Activated B cell treated with CpG ODN at 0.5 μM for 24 hours (primary cell): ENCODE measurements at places on chromosomes 3 and 15.

DNA sequence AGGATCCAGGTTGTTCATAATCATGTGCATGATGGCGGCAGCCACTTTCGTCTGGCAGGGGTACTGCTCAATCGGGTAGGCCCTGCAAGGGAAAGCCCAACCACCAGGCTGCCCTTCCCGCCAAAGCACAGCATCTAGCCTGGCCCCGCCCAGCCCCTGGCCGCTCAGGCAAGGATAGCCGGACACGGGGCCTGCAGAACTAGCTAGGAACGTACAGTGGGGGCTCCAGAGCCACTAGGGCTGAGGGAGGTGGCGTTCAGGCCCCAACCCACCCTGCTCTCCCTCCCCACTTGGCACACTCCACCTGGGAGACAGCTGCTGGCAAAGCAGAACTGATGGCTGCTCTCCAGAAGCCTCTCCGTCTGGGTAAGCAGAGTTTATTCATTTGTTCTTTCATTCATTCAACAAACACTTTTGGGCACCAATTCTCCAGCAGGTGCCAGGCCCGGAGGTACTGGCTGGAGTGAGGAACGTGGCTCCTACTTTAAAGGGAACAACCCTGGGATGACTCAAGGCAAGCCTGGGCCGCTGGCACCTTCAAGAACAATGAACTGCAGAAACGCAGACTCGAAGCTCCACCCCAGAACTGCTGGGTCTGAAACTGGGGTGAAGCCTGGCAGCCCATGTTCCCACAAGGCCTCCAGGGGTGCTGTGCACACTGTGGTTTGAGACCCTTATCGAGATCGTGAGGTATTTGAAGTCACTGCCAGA lies 7.8 kb downstream of the UROC1 start:
- DNase-seq, result no peak

- DNase-seq, result no peak
Measured at GRCh38 chr15:78129751-78130287, 1.4 kb downstream of the CIB2 start.

DNA sequence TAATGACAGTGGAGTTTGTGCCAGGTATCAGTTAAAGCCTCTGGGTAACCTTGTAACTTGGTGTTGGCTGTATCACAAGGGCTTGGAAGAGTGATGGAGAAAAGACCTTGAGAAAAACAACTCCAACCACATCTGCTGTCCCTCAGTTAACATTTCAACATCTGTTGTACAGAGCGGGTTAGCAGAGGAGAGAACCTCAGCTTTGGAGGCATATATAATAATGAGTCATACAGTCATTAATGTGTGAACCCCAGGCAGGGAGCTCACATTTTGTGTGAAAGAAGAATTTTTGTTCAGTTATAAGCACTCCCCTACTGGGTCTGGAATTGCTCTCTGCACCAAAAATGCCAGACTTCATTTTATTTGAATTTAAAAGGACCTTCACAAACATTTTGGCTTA lies 439.5 kb downstream of the PDCD6IP start:
- no peak for DNase-seq

DNA sequence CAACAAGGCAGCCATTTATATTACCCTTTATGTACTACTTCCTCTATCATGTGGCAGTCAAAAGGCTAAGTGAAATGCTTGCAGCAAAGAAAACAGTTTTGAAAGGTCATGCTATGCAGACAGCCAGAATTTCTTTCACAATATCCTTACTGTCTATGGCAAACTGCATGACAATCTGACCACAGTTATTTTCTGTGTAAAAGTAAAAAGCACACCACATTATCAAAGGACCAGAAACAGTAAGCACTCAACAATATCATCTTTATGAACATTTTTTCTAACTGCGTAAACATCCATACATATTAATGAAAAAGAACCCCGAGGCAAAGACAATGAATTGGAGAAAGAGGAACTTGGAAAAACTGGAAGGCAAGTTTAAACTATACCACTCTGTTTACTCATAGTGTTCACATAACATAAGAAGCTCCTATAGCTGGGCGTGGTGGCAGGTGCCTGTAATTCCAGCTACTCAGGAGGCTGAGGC lies 47.9 kb downstream of the PIK3CB start:
- no peak for DNase-seq
